Activated CD8-positive, alpha-beta memory T cell treated with anti-CD3 and anti-CD28 coated beads, Interleukin-2, amount 10 ng/mL, durations not matched to agents 7 days and 5 days (primary cell): ENCODE measurements at places on chromosomes 6 and 20. TPM values are rescaled to one million over a fixed set of nuclear protein-coding genes. Genes with fewer than 3 reads are reported as not detected.

The PLCB4 gene
- total RNA-seq, result not detected

The RBPJL gene
- total RNA-seq, result not detected

The REM1 gene
- not detected for total RNA-seq

The PDE10A gene
- total RNA-seq, result not detected

The LPA gene
- total RNA-seq, result not detected
